Skin of body (tissue), 3 donors: ENCODE measurements at places on chromosomes 6 and 20. TPM values are rescaled to one million over a fixed set of nuclear protein-coding genes. Genes with fewer than 3 reads are reported as not detected.

DNA sequence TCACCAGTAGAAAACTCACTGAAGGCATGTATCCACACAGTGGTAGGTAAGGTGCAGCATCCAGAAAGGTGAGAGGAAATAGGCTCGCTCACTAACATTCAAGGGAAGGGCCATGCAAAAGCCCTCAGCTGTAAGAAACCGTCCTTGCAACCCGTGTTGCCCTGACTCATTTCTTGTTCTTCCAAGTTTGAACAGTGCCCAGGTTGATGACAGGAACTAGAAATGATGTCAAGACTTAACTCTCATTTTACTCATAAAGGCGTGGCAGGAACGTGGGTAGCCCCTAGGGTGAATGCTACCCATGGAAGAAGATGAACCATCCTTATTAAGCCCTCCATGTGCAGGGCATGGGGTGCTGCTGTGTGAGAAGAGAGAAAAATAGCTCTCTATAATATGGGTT is 187.6 kb downstream of the CD83 start:
- DNase-seq: no peak

RAB44 gene
- 0.59 TPM for total RNA-seq

DNA sequence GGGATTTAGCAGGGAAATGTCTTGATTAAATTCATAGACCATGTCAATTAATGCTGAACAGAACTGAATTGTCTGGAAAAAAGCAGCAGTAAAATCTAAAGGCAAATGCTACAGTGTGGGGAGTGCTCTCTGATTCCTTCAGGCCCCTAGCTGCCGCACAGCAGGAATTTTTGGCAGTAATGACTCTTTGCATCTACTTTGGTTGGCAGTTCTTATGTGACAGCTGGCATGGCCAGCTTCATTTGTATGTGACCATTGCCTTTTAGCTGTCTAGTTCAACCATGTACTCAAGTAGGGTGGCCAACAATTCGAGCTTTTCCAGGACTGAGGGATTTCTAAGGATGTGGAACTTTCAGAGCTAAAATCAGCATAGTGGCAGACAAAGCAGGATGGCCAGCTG is 499.1 kb upstream of the MAN1A1 start:
- no peak for DNase-seq

GRCh38 chr6:119200512-119201175 is 122.2 kb upstream of the FAM184A start:
- no peak for DNase-seq

AGER gene
- 2.7 TPM for total RNA-seq

DNA sequence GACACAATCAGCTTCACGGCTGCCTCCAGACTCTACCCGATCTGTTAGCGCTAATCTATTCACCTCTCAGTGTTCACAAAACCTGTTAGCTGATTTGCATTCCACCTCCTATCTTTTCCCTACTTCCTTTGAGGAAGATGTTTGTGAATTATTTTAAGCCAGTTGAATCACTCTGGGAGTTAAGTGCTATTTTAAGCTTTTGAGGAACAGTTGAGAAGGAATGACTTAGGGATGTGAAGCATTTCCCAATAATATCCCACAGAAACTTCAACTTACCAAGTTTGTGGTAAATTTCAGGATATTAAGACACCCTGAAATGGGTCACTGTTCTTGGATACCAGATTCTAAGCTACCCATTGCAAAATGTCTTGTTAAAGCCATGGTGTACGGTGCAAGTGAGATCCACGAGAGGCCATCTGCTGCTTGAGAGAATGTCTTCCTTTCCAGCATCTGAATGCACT is 145.2 kb upstream of the CITED2 start:
- DNase-seq: no peak
